Left renal cortex interstitium (tissue), 4 donors: ENCODE measurements at places on chromosomes 6 and 20.

- DNase-seq: no peak
Observed at GRCh38 chr6:162871966-162872365, 144.2 kb downstream of the PACRG start.

GRCh38 chr6:70790483-70791224 is 123.0 kb downstream of the SMAP1 start:
- DNase-seq: no peak

GRCh38 chr20:26324177-26324576 is 627.5 kb upstream of the ZNF337 start:
- DNase-seq: no peak

DNA sequence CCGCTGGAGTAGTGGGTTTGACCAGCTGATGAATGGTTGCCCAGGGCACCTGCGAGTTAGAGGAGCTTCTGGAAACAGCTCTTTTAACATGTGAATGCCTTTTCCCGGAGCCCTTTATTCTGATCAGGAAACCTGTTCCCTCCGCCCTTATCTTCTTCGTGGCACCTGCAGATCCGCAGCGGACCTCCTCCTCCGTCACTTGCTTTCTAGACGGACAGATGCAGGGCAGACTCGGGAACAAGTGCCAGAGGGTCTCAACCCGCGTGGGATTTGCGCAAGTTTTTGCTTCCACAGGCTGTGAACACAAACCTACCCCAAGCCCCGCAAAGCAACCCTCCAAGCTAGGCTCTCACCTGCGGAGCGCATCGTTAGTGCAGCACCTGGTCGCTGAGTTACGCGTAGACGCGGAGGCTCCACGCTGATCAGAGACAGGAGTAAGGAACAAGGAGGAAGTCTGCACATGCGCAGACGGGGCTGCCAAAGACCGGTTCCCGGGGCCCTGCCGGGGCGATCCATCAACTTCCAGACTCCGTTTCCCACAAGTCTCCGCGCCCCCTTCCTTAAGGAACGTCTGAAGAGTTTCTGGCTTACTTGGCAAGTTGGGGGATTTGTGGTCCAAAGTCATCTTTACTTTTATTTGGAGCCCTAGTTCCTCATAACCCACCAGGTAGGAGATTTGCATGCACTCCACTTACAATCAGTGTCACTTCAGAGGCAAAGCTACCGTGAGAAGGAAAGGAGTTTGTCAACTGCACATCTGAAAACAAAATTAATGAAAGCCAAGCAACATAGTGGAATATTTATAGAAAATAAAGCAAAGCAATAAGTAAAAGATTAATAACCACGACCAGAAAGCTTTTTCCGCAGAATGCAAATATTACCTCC is 52.7 kb upstream of the ELMO2 start:
- DNase-seq: peak; percentile 39

- no peak for DNase-seq
Observed at GRCh38 chr6:89132057-89132456, 13.8 kb upstream of the PM20D2 start.

GRCh38 chr20:32743237-32744112 is at the start of gene COMMD7:
Gene COMMD7, minus strand, starts transcription at chr20:32743467. Its CDS starts 76 bp downstream, at chr20:32743391.
- DNase-seq: no peak

DNA sequence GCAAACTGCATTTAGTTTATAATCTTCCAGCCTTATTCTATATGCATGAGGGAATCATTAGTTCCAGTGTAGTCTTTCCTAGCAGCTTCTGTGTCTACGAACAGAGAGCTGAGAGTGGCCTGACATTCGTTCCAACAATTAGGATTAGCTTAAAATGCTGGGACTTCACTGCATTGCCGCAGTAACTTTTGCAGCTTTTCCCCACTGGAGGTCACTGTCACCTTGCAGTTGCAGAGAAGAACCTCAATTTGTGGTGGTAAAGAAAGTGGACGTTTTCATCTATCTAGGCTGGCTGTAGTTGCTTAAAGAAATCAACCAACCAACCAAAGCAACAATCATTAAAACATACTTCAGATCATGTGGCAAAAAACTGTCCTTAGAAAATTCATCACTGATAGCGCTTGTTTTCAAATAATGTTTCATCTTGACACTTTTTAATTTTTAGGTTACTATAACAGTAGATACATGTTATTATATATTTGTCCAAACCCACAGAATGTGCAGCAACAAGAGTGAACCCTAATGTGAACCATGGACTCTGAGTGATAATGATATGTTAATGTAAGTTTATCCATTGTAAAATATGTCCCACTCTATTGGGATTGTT is 12.2 kb downstream of the MYLK4 start:
- DNase-seq: no peak

DNA sequence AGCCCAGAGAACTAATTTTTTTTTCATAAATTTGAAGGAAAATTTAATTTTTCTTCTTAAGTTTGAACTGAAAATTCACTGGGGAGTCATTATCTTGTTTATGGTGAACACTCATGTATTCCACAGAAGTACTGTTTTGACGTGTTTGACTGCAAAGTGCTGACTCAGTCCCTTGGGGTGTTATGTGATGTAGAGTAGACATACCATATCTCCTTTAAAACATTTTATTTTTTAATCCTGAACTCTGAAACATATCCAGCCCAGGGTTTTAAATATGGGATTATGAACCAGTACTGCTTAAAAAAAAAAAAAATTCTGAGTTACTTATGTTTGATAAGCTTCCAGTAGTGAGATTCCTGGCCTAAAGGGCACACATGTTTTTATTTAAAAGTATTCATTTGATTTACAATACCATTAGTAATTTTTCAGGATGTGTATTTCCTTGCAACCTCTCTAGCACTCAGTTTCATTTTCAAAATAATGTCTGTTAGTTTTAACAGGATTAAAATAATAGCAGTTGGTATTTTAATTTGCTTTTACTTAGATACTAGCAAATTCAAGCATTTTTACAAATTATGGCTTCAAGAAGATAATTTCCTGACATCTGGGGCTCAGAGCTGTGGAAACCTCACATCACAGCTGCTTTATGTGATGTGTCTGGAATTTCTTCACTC is 81.7 kb upstream of the PDE10A start:
- no peak for DNase-seq

- peak; percentile 31 for DNase-seq
Observed at GRCh38 chr20:48585061-48585870, 242.5 kb downstream of the PREX1 start.

- no peak for DNase-seq
Observed at GRCh38 chr6:34836451-34836850, 44.6 kb downstream of the BLTP3A start.

GRCh38 chr6:56021943-56022342 is 146.6 kb upstream of the BMP5 start:
- no peak for DNase-seq

- DNase-seq: no peak
Observed at GRCh38 chr6:79077715-79078074, 359 bp downstream of the PHIP start.

DNA sequence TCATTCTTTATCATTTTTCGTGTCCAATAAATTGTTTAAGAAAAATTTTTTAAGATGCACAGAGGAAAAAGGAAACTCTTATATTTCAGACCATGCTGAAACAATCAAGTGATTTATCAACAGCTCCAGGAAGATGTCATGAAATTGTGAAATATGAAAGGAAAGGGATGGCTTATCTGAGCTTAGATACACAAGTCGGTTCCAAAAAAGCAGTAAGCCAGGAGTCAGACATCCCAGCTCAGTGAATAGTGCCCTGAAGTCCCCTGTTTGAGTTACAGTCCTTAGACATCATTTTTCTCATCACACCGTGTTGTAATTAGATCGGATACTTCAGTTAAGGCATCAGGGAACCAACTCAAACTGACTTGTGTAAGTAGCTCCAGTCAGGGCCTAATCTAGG is 91.0 kb upstream of the SSTR4 start:
- DNase-seq: no peak

DNA sequence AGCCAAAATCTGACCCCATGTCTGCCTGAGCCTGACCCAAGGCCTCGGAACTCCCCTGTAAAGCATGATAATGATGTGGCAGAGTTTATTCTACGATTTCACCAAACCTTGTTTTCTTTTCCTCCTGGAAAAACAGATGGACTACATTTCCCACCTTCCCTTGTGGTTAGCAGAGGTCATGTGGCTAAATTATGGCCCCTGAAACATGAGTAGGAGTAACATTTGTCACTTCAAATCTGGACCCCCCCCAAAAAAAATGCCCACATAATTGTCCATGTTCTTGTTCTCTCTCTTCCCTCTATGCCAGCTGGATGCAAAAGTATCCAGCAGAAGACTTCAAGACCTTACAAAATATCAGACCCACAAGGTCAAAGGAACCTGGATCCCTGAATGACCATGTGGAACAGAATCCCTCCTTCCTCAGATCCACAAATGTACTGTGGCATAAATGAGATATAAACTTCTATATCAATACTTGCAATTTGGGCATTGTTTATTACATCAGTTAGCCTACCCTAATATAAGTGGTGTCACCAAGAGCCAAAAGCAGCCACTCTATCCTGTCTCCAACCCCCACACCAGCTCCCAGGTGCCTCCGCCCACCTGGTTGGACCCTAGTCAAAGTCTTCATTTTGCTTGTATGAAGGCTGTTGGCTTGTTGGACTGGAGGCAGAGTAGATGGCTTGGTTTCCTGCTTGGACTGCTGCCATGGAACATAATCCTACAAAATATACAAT is 1.4 kb downstream of the C20orf96 start:
- no peak for DNase-seq

- DNase-seq: no peak
Observed at GRCh38 chr20:41175201-41175651, 37.9 kb downstream of the PLCG1 start.

DNA sequence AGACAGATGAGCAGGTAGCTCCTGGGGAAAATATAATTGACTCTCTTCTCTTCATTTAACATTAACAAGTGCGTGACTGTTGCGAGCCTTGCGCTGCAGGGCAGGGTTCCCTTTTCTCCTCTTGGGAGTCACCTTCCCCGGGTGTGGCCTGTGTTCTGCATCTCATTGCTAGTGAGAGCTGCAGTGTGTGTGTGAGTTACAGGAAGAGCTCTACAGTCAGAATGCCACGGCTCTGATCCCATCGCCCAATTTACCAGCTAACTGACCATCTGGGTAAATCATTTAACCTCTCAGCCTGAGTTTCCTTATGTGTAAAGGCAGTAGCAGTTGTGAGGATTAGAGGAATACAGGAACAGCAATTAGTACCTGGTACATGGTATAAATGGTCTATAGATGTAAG is 106.8 kb upstream of the NUP153 start:
- no peak for DNase-seq

DNA sequence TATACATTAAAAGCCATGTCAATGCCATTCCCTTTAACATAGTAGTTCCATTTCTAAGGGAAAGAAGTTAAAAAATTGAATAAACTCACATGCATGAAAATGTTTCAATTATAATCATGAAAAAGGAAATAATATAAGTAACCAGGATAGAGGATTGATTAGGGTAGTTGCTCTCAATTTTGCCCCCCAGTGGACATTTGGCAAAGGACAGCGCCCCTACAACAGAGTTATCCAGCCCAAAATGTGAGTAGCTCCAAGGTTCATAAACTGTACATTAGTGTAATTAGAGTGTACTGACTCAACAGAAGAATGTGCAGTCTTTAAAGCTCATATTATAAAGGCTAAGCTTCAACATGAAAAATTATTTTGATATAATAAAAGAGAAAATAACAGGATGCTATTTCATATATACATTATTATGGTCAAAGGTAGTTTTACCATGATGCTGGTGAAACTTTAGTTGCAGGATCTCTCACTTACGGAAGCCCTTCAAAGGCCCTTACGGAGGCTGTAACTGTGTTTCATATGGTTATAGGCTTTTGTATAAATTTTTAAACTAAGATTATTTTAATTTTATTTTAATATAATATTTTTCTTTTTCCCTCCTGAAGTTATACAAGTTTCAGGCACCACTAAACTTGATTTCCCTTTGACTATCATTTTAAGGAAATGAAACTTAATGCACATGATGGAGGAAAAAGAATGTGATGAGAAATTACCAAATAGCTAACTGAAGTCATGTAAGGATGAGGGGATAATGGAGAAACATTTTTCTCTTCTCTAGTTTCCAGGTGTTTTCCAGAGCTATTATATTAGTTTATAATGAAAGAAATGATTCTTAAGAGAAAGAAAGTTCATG is 403.6 kb downstream of the PLCB1 start:
- DNase-seq: no peak

DNA sequence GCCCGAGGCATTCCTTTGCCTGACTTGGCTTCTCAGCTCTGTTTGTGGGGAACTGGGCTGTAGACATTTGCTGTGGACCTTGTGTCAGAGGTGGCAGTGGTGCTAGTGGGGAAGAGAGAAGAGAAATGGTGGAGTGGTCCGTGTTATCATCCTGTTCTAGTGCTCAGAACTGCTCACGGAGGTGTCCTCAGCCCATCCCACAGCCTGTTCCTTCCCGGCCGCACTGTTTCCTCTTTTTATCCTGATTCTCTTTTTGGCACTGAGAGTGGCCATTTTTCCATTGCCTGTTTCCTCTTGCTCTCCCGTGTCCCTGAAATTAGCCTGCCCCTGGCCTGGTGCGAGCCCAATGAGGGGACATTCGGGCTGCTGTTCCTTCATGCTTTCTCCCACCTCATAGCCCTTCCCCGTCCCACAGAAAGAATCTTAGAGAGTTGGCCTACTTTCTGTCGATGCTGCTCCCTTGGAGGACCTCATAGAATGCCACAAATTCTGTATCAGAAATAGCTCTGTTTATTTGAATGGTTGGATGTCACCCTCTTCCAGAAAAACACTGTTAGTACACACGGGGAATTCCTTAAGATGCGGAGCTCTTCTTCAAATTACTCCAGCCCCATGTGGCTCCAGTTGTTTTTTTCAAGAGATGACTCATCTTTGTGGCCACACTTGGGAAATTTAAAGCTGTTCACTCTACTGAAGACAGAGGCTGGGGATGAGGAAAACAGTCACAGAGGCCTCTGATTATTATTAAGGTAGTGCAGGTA is 26.1 kb downstream of the FARS2 start:
- DNase-seq: no peak
